ENCODE measurements at places on chromosomes 2 and 18.

DNA sequence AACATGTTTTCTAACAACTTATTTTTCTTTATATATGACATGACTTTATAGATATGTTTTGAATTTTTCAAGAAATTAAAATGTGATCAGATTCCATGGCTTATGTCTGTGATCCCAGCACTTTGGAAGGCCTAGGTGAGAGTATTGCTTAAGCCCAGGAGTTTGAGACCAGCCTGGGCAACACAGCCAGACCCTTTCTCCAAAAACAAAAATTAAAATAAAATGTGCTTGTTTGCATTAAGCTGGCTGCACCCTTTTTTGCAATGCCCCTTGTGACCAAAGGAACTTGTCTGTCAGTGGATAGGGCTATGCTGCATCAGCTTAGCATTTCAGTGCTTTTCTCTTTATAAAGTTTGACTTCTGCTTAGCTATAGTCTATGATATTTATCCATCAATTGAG is 2.3 kb upstream of the INO80D start:
- no peak for DNase-seq

GRCh38 chr2:58336416-58336815 is 95.3 kb upstream of the FANCL start:
- no peak for DNase-seq

- DNase-seq = no peak
These were observed 71.8 kb upstream of the ZNF521 start for GRCh38 chr18:25423760-25424159.

- DNase-seq = no peak
These were observed 91.4 kb downstream of the RPRM start for GRCh38 chr2:153387203-153387602.

- no peak for DNase-seq
These were observed 6.6 kb downstream of the STAT4 start for GRCh38 chr2:191144217-191144616.

DNA sequence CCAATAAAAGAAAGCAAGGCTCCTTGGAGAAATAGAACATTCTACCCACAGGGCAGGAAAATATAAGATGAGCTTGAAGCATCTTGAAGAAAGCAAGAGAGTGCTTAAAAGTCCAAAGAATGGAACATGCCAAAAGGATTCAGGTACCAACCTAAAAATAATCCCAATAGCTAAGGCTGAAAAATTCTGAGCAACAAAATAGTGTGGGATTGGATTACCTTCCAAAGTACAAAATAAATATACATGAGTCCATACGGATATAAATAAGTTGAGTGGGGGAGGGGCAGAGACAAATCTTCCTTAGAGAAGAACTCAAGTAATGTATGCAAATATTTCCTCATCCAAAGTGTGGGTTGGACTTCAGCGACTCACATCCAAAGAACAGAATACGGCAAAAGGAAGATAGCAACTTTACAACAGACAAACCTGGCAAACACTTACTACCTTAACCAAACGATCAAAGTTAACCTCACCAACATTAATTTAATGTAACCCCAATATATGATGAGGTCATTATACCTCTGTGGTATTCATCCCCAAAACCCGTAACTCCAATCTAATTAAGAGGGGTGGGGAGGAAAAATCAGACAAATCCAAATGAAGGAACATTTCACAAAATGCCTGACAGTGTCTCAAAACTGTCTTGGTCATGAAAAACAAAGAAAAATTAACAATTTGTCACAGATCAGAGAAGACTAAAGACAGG is 26.9 kb downstream of the MEMO1 start:
- DNase-seq = no peak

DNA sequence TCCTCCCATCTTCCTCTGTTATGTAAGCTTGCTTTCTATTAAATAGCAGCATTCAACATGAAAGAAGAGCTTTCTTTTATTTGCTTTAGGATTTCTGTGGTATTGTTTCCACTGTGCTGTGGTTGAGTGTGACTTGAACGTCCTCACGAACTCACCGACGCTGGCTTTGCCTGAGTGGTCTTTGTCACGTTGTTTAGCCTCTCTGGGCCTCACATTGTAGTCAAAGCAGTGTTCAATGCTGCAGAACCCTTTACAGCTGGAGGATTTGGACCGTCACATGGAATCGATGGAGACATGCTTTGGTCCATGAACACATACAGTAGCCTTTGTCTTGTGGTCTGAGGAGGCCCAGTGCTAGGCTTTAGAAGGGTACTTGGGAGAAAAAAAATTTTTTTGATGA is 66.3 kb downstream of the TANC1 start:
- peak; percentile 12 for DNase-seq

DNA sequence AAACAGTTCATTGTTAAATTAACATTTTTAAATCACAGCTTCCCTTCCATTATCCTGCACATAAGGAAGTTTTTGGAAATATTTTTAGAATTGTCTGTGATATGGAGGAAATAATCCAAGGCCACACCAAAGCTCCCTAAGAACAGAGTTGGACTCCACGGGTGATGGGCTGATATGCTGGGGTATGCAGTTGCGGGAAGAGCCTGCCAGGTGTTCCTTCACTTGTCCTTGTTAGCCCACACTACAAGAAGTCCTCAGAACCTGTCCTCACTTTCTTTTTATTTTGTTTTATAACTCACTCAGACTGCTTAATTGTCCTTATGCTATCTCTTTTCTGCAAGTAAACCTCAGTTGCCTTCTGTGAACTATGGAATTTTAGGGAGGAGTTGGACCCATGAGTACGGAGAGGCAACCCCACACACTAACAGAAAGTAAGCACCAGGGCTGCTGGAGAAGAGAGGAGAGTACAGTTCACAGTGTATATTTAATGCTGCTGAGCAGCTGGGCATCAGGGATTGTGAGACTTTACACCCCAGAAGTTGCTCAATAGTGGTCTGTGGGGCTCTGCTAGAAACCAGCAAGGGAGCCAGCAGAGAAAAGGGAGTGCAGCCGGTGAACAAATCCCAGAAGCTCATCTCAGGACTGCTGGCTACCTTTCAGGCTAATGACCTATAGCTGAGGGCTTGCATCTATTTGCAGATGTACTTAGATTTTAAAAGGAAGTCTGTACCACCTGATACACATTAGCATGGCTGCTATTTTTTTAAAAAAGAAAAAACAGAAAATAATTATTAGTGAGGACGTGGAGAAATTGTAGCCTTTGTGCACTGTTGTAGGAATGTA is 280.1 kb upstream of the STON1 start:
- DNase-seq = no peak

DNA sequence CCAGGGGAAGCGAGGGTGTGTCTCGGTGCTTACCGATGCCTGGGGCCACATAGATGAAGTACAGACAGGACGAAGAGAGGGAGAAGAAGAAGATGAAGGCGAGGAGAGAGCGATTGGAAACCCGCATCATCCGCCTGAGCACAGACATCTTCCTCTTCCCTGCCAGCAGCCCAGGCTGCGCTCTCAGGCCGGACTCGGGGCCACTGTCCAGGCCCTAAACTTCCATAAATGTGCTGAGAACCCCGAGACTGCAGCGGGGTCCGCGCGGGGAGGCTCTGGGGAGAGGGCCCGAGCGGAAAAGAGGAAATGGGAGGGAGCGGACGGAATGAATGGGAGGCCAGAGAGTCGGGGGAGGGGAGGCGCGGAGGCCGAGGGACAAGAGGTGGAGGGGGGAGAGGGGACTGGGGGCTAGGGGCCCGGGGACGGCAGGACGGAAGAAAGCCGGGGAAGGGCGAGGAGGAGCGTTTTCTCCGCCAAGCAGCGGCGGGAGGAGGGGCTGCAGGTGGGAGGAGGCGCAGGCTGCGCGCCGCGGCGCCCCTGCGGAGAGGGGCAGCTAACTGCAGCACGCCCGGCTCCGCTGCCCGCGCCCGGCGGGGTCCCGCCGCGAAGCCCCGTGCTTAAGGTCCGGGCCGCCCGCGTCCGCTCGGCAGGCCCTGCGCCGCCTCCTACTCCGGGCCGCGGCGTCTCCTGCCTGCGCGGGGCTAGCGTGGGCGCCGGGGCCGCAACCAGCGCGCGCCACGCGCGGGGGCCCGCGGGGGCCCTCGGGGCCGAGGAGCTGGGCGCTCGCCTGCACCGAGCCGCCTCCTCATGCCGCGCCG is at the start of gene B4GALT6:
Gene B4GALT6, minus strand, starts transcription at position 303 of the 818 bp plus-strand sequence. Its CDS starts 155 bp downstream, at position 148.
- no peak for DNase-seq

DNA sequence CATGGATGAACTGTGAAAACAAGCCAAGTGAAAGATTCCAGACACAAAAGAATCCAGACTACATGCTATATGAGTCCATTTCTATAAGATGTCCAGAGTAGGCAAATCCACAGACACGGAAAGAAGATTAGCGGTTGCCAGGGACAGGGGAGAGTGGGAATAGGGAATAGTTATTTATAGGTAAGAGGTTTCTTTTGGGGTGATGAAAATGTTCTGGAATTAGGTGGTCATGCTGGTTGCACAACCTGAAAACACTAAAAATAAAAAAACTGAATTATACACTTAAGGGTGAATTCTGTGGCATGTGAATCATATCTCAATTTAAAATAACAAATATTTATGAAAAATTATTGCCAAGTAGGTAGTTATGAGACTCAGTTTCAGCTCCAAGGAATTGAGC is 168.4 kb downstream of the LTBP1 start:
- no peak for DNase-seq

- DNase-seq = no peak
These were observed 45.6 kb upstream of the ODC1 start for GRCh38 chr2:10493634-10494281.

- no peak for DNase-seq
These were observed 5.9 kb downstream of the GYPC start for GRCh38 chr2:126661702-126662500.

DNA sequence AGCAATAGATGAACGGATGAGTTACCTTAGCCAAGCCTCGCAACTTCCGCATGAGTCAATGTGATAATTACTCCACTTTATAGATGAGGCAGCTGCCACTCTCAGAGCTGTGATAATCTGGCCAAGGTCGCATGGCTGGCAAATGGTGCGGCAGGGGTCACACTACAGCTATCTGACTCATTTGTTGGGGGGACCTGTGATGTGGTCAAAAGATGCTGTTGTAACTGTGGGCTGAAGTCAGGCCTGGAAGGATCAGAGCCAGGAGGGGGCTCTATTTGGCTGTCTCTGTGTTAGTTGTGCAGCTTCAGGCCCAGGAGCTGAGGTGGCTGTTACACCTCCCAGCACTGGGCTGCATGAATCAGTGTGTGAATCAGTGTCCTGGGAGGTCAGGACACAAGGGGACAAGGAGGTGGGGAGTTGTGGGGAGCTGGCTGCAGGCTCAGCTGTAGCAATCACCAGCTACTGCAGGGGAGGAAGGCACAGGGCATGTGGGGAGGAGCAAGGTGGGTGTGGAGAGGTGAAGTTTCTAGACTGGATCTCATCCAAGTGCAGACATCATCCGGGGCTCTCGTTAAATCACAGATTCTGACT is 33.1 kb downstream of the NGEF start:
- DNase-seq = no peak

- DNase-seq = no peak
These were observed 88.4 kb upstream of the TMEM247 start for GRCh38 chr2:46390901-46391395.

DNA sequence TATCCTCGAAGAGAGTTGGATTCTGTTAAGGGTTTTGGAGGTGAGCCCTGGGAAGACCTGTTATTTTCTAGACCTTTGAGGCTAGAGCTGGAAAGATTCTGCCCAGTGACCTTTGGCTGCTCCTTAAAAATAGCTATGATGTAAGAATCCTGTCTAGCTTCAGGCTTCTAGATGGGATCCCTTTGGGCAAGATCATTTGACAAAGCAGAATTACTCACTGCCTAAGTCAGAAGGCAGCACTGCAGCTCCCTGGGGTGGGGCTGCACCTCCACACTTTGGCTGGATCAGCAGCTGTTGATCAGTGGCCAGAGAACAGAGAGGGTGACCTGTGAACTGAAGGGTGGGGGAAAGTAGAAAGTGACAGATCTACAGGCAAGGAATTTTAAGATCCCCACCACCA is 103.8 kb downstream of the ASAP2 start:
- DNase-seq = no peak

DNA sequence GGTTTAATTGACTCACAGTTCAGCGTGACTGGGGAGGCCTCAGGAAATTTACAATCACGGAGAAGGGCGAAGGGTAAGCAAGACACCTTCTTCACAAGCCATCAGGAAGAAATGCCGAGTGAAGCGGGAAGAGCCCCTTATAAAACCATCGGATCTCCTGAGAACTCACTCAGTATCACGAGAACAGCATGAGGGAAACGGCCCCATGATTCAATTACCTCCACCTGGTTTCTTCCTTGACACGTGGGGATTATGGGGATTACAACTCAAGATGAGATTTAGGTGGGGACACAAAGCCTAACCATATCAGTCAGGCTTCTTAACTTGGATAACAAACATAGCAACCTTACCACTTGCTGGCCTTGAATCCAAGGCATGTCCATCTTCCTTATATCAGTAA is 289.0 kb upstream of the STON1 start:
- DNase-seq = no peak

GRCh38 chr18:9221661-9222060 is 85.1 kb downstream of the ANKRD12 start:
- no peak for DNase-seq

DNA sequence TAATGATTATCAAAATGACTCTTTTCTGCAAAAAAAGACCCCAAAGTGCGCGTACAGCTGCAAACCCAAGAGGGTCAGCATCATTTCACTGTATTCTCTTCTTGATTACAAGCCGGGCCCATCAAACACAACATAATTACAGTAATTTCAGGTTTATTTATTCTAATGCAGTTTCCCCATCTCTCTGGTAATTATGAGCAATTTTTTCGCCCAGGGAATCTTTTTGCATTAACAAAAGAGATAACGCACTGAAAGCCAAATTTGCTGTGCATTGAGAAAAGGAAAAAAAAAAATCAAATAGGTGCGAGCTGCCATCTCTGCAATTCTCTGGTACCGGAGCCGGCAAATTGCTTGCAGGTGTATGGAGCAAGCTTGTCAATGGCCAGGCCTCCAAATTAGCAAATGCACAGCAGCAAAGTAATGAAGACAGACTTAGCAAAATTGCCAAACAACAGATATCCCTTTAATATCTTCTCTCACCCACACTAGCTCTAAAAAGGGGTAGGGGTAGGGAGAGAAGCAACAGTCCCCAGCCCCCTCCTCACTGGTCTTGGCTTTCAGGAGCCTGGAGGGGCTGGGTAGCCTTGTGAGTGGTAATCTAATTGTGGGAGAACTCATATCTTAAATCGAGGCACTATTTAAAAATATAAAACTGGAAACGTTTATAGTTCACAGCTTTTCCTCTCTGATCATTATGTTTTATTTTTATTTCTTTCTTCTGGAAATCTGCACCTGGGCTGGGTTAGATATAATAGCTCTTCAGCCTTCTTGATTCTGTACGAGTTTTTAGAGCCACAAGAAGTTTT is 6.7 kb downstream of the DLX1 start:
- DNase-seq = no peak

DNA sequence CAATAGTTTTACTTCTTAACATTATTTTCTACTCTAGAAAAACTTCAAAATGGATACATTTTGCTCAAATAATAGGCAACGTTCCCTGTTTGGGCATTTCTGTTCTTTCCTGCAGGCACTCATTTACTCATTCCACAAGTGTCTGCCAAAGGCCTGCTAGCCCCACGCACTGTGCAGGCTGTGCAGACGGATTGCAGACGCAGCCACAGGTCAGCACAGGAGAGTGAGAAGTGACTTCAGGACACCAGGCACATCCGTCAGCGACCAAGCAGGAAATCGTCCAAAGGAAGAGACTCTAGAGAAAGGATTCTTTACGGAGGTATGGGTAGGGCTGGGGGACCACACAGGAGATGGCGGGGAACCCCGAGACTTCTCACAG is 103.0 kb upstream of the AGAP1 start:
- DNase-seq = no peak

Data from amygdala (tissue), 56 donors.